ENCODE measurements at places on chromosomes 16 and 17.

- no peak for DNase-seq
Measured at GRCh38 chr16:74735162-74735452, 34.4 kb upstream of the MLKL start.

DNA sequence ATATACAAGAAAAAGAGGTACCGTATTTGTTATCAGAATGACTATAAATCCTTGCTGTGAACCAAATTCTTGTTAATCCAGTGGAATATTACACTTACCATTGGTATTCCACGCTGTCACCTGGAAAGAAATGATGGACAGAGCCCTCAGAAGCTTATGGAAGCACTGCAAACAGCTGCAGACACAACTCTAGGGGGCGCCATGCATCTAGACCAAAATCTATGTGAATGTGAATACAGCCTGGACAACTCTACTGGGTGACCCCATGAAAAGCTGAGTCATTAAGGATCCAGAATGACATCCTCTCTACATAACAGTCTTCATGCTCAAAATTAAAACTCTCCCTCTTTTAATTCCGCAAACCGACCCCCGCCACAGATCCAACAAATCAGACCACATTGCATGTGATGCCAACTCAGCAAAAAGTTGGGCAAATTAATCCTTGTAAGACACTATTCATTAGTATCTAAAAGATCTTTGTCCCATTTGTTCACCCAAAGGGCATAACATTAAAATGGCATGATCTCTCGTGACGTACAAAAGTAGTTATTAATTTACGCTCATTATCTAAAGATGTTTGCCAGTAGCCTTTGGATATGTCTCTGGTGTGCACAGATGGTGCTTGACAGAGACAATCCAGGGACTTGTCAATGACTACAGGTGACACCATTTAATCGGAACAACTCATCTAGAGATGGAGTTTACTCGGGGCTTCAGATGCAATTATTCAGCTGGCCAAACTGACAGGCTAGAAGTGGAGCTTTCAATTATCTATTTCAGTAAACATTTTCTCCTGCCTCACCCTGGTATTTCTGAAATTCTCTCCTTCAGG lies 552.7 kb upstream of the PSMD7 start:
- peak; percentile 5 for DNase-seq

DNA sequence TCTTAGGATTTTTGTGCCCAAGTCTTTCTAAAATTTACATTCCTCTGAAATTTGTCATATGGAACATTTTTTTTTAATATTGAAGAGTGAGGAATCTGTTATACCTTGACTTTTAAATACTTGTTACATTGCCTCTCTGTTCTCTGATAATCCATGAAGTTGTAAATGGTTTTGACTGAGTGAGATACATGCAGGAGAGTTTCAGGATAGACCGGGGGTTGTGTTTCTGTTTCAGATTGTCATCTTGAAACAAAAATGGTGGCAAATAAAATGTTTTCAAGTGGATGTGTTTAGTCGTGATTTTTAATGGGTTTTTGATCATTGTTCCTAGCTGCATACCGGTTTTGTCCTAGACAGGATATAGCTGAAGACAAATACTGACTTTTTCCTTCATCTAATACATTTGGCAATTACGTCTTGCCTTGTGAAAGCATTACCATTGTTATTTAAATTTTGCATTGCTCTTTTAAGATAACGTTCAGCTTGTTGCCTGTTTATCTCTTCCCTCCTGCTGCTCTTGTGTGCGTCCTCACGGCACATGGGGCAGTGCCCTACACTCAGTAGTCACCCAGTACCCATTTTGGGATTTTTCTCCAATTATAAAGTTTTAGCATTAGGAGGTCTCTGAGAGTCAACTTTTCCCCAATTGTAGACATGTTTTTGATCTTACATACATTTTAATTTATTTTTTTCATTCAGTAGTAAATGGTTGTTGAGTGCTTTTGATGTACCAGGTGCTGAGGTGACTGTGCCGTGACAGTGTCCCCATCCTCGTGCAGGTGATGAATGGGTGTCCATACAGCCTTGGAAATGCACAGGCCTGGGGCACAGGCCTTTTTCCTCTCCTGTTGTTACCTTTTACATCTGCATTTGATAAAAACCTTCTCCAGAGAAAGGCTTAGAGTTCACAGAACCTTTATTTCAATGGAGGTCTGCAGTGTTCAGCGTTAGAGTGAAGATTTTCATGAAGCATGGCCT lies 169.9 kb downstream of the MSI2 start:
- no peak for DNase-seq

DNA sequence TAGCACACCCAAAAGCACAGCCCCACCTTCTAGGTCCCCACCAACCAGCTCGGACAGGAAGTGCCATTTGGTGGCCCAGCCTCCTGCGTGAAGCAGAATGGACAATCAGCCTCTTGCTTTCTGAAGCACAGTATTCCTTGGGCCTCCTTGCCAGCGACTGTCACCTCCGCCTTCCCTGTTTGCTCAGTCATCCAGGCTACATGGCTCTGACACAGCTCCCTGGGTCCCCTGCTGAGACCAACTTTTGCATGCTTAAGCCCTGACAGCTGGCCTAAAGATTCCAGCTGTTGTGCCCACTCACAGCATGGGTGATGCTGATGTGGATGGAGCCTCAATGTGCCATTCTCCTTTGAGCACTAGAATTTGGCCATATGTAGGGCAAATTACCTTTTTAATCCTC lies 4.5 kb upstream of the CACNG5 start:
- no peak for DNase-seq

- DNase-seq: no peak
Measured at GRCh38 chr17:28290703-28291102, 28.3 kb upstream of the TMEM97 start.

DNA sequence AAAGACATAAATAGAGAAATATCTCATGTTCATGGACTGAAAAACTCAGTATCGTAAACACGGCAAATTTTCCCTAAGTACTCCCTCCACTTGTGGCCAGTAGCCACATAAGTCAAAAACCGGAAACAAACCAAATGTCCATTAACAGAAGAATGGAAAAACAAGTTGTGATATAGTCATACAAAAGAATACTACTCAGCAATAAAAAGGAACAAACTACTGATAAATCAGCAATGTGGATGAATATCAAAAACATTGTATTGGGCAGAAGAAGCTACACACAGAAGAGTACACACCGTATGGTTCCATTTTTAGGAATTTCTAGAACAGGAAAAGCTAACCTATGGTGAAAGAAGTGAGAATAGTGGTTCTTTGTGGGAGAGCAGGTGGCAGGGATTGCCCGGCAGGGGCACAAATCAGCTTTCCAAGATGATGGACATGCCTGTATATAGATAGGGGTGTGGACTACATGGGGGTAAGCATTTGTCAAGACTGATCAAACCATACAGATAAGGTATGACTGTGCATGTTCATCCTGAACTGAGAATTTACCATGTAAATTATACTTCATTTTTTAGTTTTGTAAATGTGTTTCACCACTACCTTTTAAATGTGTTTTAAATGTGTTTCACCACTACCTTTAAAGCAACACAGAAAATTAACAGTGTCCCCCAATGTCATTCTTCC lies 172.8 kb upstream of the CDH5 start:
- DNase-seq: no peak

- no peak for DNase-seq
Measured at GRCh38 chr17:50328363-50329325, 17.3 kb upstream of the XYLT2 start.

DNA sequence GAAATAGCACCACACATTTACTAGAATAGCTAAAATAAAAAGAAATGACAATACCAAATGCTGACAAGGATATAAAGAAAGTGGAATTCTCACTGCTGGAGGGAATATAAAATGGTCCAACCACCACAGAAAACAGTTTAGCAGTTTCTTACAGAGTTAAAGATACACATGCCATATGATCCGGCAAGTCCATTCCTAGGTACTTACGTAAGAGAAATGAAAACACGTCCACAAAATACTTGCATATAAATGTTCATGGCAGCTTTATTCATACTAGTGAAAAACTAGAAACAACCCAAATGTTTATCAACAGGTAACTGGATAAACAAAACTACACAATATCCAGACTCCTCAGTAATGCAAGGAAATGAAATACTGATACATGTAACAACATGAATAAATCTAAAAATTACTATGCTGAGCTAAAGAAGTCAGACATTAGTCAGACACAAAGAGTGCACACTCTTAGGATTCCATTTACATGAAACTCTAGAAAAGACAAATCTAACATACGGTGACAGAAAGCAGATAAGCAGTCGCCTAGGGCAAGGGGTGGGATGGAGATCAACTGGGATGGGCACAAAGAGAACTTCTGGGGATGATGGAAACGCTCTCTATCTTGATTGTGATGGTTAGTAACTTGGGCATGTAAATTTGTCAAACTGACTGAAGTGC lies 76.4 kb downstream of the SMG6 start:
- DNase-seq: no peak

DNA sequence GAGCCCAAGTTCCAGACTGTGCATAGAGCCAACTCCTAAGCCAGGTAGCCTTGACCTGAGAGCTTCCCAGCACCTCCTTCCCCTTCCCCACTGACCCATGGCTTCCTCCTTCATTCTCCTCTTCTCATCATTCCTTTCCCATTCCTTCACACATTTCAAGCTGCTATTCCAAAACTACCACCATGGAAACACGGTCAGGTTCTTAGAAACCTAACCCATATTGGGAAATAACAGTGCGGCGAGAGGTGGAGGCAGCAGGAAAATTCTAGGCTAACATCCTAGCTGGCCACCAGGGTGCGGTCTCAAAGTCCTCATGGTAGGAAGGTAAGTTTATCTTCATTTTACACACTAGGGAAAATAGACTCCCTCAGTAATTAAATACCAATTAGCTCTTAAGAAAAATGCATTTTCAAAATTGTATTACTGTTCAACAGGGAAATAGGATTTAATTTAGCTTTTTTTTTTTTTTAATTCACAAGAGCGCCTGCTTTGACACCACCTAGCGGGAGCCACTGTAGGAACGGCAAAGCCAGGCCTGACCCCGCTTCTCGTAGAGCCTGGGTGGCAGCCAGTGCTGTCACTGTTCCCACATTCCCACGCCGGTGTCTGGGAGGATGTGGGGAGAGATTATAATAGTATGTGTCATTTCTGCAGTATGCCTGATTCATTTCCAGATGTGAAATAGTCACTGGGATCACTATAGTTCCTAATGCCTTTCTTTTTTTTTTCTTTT lies 14.0 kb upstream of the SPHK1 start:
- no peak for DNase-seq

DNA sequence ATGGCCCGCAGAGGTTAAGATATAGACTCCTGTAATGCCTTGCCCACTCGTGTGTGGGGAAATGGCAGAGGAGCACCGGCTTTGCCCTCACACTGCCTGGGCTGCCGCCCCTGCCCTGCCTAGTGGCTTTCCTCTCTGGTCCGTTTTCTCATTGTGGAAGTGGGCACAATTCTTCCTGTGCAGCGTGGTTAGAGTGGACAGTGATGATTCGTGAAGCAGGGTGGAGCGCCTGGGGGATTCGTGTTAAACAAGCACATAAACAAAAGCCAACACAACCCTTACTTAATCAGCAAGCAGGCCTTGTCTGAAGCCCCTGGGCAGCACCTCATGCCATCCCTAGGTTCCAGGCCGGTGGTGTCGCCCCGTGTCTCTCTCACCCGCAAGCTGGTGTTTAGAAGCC lies 269.7 kb downstream of the SEC14L1 start:
- no peak for DNase-seq

GRCh38 chr17:67549820-67550219 lies 167.9 kb upstream of the NOL11 start:
- DNase-seq: no peak

DNA sequence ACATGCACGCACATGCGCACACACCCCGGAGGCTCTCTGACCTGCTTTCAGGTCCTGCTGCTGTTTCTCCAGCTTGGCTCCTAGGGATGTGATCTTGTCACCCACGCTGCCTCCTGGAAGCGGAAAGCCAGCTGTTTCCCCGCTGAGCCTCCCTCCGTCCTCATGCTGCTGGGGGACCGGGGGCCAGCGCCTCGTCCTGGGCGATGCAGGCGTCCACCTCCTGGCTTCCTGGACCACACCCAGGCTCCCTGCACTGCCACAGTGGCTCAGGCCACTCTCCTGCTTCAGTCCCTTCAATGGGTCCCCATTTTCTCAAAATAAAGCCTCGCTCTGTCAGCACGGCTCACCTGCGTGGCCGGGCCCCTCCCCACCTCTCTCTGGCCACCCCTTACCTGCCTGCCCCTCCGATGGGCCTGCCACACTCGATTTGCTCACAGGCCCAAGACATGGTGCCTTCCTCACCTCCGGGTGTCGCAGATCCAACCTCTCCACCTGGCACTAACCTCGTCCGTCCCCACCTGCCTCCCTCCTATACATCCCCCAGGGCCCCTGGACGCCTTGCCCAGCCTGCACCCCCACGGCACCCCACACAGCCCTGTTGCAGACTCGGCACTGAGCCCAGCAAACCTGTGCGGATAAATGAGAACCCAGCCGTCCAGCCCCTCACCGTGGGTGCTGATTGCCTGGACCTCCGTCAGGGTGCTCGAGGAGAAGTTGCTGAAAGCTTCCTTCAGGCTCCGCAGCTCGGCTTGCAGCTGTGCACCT lies 6.6 kb downstream of the ASGR2 start:
- DNase-seq: no peak

DNA sequence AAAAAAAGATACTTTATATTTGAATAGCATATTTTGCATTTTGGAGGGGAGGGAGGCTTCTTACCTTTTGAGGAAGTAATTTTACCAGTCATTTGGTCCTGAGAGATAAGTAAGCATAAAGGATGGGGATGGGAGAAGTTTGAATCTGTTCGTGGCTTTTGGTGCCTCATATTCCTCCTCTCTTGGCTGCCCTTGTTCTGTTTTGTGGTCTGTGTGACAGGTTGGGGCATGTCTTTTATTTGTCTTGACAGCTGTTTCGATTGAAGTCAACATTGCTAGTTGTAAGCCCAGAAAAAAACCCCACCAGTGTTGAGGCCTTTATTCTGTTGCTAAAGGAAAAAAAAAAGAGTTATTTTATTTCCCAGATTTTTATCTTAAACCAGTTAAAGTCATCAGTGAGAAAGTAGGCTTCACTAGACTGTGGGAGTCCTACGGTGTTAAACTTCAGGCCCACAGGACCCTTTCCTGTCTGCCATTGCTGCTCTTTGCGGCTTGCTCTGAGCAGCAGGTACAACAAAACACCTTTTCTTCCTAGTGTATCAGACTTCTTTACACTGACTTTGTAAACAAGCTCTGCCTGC lies 11.4 kb downstream of the SLC7A6 start:
- no peak for DNase-seq

DNA sequence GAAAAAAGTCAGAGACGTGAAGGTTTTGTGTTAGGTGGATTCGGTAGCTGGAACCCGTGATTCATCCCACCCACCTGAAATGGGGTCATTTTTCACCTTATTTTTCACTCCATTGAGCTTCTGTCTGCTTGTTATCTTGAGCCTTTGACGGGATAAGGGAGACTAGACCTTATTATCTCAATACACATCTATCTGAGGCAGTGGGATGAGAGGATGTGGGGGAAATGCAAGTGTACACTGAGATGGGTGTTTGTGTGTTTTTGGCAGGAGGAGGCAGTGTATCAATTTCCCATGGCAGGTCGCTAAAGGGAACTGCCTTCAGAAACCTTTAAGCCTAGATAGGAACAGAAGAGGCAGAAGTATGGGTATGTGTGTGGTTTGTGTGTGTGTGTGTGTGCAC lies 6.2 kb upstream of the NOG start:
- DNase-seq: no peak

Measured in NCI-H1092 (cell line).